ENCODE measurements at places on chromosomes 4 and X. TPM values are rescaled to one million over a fixed set of nuclear protein-coding genes. Genes with fewer than 3 reads are reported as not detected.

Gene GPR173
- total RNA-seq, result not detected

Gene DNAJB14
- 45.1 TPM for total RNA-seq

Gene FAM199X
- 9.6 TPM for total RNA-seq

Gene RBBP7
- 159 TPM for total RNA-seq

Gene OTUD4
- 50.8 TPM for total RNA-seq

Gene SSX2B
- not detected for total RNA-seq

Gene PF4V1
- total RNA-seq, result not detected

Gene SRPK3
- total RNA-seq, result not detected

Gene COX18
- 28.3 TPM for total RNA-seq

Gene KLF8
- total RNA-seq, result 10.9 TPM

Gene GRID2
- not detected for total RNA-seq

Gene ACSL1
- total RNA-seq, result 13.2 TPM

Gene STOX2
- total RNA-seq, result not detected

Gene MTNR1A
- not detected for total RNA-seq

Gene SULT1E1
- total RNA-seq, result not detected

Gene NKAP
- total RNA-seq, result 10.1 TPM

Gene TMEM35A
- not detected for total RNA-seq

Gene CPE
- total RNA-seq, result not detected

Gene GRIA2
- not detected for total RNA-seq

Gene TCEAL2
- total RNA-seq, result 0.58 TPM

Gene CPXCR1
- total RNA-seq, result not detected

Gene EPHA5
- not detected for total RNA-seq

Gene P2RY10
- total RNA-seq, result 34.6 TPM

Gene PAK3
- 0.67 TPM for total RNA-seq

Gene EREG
- not detected for total RNA-seq

Gene PFKFB1
- 0.42 TPM for total RNA-seq

Gene PAGE4
- total RNA-seq, result not detected

Gene ITIH6
- not detected for total RNA-seq

Gene GALNTL6
- not detected for total RNA-seq

Gene CCSER1
- 0.64 TPM for total RNA-seq

Gene USP17L20
- total RNA-seq, result not detected

Gene LRCH2
- total RNA-seq, result not detected

Gene TMEM255A
- 0.08 TPM for total RNA-seq

Gene REELD1
- total RNA-seq, result not detected

Gene EGFL6
- 0.21 TPM for total RNA-seq

Gene CABS1
- not detected for total RNA-seq

Gene SCD5
- total RNA-seq, result 0.91 TPM

Gene WDR17
- 1.3 TPM for total RNA-seq

Gene DDX53
- not detected for total RNA-seq

Gene NKX3-2
- total RNA-seq, result not detected

Gene IBSP
- not detected for total RNA-seq

Gene AADAT
- not detected for total RNA-seq

Gene PCSK1N
- total RNA-seq, result 4.7 TPM

Gene CDX4
- total RNA-seq, result not detected

Gene PLK4
- 47.3 TPM for total RNA-seq

Gene FAM149A
- total RNA-seq, result 0.28 TPM

Gene PDGFRA
- 0.56 TPM for total RNA-seq

Gene FOXO4
- total RNA-seq, result 39.0 TPM

Gene ENPP6
- 0.82 TPM for total RNA-seq

Gene CHRDL1
- not detected for total RNA-seq

Gene PAGE2B
- 1.1 TPM for total RNA-seq

Gene MAGEA8
- not detected for total RNA-seq

Gene MAGEA12
- not detected for total RNA-seq

Gene CFP
- total RNA-seq, result 7.6 TPM

Gene ATP8A1
- total RNA-seq, result 17.0 TPM
